ENCODE measurements at places on chromosomes 7 and 10.

- no peak for DNase-seq
Observed at GRCh38 chr10:27822301-27822700, 76.7 kb upstream of the MKX start.

GRCh38 chr7:16740996-16741395 lies 12.6 kb upstream of the TSPAN13 start:
- DNase-seq: no peak

DNA sequence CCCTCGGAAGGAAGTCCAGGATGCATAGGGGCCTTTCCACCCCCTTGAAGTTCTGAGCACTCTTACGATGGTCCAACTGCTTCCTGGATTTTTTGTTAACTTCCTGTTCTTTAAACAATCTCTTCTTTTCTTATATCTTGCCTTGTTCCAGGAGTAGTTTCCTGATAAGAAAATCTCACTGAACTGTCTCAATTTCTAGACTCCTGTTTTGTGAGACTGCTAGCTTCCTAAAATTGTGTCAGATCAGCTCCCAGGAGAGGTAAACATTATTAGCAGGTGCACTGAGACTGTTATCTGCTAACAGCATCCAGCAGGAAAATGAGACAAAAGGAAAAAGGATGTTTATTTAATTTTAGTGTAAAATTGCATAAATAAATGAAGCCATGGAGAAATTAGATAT lies 106.2 kb upstream of the PITRM1 start:
- no peak for DNase-seq

GRCh38 chr10:15743443-15743842 lies 23.7 kb upstream of the ITGA8 start:
- DNase-seq: no peak

DNA sequence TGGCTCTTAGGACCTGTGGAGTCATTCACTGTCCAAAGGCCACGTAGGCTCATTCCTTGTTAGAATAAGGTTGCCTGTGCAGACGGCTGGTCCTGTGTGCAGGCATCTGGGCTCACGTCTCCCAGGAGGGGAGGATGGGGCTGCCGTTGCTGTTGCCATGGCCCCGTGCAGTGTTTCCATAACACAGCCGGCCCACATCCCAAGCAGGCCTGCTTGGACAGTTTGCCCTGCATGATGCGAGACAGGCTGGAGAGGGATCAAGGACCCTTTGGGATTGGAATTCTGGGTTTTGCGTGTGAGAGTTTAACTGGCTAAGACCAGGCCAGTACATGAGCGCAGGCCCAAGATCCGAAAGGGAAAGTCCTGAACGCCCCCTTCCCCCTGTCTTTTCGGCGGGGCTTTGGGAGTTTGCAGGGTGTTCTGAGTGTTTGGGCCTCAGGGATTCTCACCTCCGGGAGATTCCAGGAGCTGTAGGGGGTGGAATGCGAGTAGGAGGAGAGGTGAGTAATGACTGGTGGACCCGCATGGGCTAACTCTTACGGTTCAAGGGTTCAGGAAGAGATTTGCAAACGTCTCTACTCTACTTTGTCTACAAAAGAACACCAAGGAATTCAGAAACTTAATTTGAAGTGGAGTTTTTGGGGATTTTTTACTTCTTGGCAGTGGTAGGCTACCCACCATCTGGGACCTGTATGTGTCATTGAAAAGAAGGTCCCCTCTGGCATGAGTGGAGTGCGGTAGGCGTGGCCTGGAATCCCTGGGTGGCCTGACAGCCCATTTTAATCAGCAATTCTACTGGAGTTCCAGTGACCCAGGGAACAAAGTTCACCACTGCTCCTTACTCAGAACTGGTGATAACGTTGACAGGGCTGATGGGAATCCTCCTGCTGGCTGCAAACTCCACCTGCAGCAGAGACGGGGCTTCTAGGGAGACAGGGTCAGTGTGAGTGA lies 125.4 kb downstream of the ITIH5 start:
- peak; percentile 83 for DNase-seq

- DNase-seq: peak; percentile 98
Observed at GRCh38 chr10:25016376-25017153, at the start of gene THNSL1. Gene THNSL1 (plus strand): TSS chr10:25016612. CDS start chr10:25023224, 6,612 bp downstream.
